ENCODE measurements at places on chromosomes 13 and 19.

GRCh38 chr13:100721885-100722512 lies 47.4 kb upstream of the TMTC4 start:
- DNase-seq: no peak

GRCh38 chr13:46211116-46211482 lies 629 bp upstream of the LRRC63 start:
- no peak for DNase-seq

DNA sequence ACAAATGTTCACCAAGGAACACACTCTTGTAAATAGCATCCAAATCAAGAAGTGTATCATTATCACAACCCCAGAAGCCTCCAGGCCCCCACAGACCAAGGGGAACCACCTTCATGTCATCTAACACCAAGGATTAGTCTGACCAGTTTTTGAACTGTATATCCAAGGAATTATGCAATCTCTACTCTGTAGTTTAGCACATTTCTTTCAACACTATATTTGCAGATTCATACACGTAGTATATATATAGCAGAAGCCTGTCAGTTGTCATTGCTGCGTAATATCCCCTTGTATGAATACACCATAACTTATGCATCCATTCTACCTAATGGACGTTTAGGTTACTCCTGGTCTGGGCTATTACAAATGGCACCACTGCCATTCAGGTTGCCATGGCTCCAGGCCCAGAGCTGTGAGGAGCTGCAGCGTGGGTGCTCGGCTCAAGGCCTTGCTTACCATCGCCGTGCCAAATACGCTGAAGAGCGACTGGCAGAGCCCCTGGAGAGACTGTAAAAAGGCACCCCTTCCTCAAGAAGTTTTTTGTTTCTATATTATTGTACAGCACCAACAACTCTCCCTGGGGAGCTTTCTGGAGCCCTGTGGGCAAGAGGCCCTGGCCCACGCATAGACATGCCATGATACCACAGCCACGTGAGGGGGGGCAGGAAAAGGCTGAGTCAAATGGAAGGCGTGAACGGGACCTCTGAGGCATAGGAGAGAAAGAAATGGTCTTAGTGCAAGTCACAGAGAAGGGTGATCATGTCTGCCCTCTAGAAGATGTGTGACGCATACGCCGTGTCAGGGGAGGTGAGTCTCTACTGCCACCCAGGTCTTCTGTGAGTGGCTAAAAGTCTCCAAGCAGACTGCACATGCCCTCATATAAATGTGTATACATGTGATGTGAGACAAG lies 10.8 kb downstream of the LATS2 start:
- DNase-seq: no peak

- no peak for DNase-seq
These were observed 142.3 kb upstream of the HTR2A start for GRCh38 chr13:47039106-47039505.

GRCh38 chr19:52823676-52824075 lies 2.2 kb upstream of the ZNF28 start:
- no peak for DNase-seq

DNA sequence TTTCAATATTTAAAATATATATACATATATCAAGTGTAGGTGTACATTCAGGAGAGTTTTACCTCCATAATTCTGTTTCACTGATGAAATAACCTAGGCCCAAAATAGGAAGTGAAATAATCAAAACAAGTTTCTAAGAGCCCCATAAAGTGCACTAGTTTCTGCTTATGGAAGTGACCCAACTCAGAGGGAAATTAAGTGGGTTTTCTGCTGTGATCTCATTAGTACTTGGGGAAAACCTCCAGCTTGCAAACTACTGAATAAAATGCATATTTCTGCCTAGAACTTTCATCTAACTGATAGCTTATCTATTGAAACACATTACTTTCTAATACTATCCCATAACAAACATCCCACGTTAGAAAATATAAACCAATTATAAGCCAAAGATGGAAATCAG lies 45.4 kb upstream of the MIR17HG start:
- DNase-seq: no peak

GRCh38 chr19:14395710-14396336 lies 14.6 kb downstream of the ADGRE5 start:
- no peak for DNase-seq

- peak; percentile 6 for DNase-seq
These were observed 759 bp downstream of the RB1 start for GRCh38 chr13:48304143-48304876.

- DNase-seq: no peak
These were observed 698 bp downstream of the BLOC1S3 start for GRCh38 chr19:45179072-45179891.

DNA sequence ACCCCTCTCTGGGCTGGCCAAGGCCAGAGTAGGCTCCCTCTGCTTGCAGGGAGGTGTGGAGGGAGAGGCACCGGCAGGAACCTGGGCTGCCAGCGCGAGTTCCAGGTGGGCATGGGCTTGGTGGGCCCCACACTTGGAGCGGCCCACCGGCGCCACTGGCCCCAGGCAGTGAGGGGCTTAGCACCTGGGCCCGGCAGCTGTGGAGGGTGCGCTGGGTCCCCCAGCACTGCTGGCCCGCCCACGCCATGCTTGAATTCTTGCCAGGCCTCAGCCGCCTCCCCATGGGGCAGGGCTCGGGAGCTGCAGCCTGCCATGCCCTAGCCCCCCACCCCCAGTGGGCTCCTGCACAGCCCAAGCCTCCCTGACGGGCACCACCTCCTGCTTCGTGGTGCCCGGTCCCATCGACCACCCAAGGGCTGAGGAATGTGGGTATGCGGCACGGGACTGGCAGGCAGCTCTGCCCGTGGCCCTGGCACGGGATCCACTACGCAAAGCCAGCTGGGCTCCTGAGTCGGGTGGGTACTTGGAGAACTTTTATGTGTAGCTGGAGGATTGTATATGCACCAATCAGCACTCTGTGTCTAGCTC lies 1648.0 kb downstream of the OLFM4 start:
- no peak for DNase-seq

- no peak for DNase-seq
These were observed 1394.8 kb upstream of the SLC10A2 start for GRCh38 chr13:104461049-104461448.

GRCh38 chr13:110562036-110562597 lies 595 bp upstream of the RAB20 start:
- DNase-seq: no peak

GRCh38 chr13:49410477-49410876 lies 33.4 kb downstream of the CAB39L start:
- DNase-seq: no peak
